Stomach (tissue), 19 donors: ENCODE measurements at places on chromosomes 12 and 14.

- DNase-seq, result no peak
Measured at GRCh38 chr14:92638904-92639303, 109.5 kb downstream of the LGMN start.

- no peak for DNase-seq
Measured at GRCh38 chr12:28222081-28222700, 31.9 kb downstream of the CCDC91 start.

GRCh38 chr12:101238306-101238705 is 28.3 kb upstream of the SLC5A8 start:
- DNase-seq, result no peak

- DNase-seq, result peak; percentile 4
Measured at GRCh38 chr14:57293866-57294837, 25.4 kb downstream of the AP5M1 start.

DNA sequence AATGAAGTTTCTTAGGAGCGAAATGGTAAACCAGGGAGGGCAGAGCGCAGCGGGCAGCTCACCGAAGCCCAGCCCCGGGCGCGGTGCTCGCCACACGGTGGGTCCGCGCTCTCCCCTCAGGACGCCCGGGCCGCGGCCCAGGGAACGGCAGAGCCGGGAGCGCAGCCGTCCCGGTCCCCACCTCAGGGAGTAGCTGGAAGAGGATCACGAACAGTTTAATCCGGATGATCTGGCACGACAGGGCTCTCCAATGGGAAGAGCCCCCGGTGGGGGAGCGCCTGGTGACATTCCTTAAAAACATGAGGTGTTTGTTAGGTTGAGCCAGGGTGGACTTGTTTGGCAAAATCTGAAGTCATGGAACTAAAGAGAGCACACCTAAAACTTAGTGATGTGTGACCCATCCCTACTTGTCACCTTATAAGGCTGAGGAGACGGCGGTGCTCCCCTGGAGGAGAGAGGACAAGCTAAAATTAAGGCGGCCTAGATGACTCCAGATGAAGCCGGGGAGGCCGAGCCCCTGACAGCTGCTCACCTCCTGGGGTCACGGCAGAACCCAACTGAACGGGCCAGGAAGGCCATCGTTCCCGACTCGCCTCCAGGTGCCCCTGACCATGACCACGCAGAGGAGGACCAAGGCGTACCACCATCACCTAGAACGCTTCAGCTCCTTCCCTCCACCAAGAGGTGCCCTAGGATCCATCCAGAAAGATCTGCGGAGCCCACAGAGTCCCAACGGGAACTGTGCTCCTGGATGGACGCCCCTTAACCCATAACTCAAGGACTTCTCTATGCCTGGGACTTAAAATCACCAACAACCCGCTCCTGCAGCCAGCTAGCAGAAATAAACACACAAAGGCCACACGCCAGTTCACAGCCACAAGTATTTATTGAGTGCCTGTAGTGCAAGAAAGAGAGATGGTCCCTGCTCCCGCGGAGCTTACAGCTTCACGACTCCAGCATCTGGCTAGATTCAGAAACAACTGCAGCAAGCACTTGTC is 866 bp upstream of the PITPNM2 start:
- no peak for DNase-seq
